ENCODE measurements at places on chromosomes 3 and 15.

- no peak for DNase-seq
Measured at GRCh38 chr3:29565236-29565635, 284.4 kb downstream of the RBMS3 start.

GRCh38 chr15:34722439-34722836, 32.4 kb downstream of the GJD2 start:
- DNase-seq: no peak

DNA sequence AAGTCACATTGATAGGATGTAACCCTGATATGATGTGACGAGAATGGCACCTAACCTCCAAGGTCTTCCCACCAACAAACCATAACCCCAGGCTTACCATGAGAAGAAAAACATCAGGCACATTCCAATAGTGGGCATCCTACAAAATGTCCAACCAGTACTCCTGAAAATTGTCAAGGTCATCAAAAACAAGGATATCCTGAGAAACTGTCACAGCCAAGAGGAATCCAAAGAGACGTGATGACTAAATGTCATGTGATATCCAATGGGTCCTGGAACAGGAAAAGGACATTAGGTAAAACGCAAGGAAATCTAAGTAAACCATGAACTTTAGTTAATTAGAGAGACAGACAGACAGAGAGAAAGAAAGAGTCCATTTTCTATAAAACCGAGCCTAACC, 2.3 kb upstream of the CYP1A2 start:
- DNase-seq: no peak

- DNase-seq: no peak
Measured at GRCh38 chr3:43316783-43317460, 30.6 kb downstream of the SNRK start.

GRCh38 chr3:2024713-2025112, 74.0 kb upstream of the CNTN4 start:
- no peak for DNase-seq

- peak; percentile 27 for DNase-seq
Measured at GRCh38 chr15:42691308-42691707, 45.6 kb downstream of the CDAN1 start.

- no peak for DNase-seq
Measured at GRCh38 chr3:190048932-190049441, 71.7 kb downstream of the P3H2 start.

Data from activated CD4-positive, alpha-beta memory T cell treated with anti-CD3 and anti-CD28 coated beads for 36 hours (primary cell).